ENCODE measurements at places on chromosomes 5 and 9. TPM values are rescaled to one million over a fixed set of nuclear protein-coding genes. Genes with fewer than 3 reads are reported as not detected.
A peak's percentile ranks its signal among the peaks of the same experiment; 100 is the strongest.

The ZNF354B gene
- total RNA-seq: 8.4 TPM

GRCh38 chr5:10293907-10294662 is 13.6 kb downstream of the CMBL start:
- DNase-seq: no peak

- DNase-seq: no peak
Observed at GRCh38 chr9:72932619-72933018, 20.2 kb downstream of the ALDH1A1 start.

- no peak for DNase-seq
Observed at GRCh38 chr9:31065691-31066090, 1318.8 kb upstream of the ACO1 start.

The MAP1B gene
- total RNA-seq: 0.25 TPM

GRCh38 chr5:140134277-140134935 is 8.7 kb downstream of the IGIP start:
- DNase-seq: no peak

GRCh38 chr5:141478321-141478945 is 2.7 kb downstream of the PCDHGC3 start:
- DNase-seq: peak; percentile 36

GRCh38 chr9:93198117-93198837 is 14.3 kb downstream of the WNK2 start:
- DNase-seq: no peak

- DNase-seq: no peak
Observed at GRCh38 chr5:161924270-161924669, 76.3 kb downstream of the GABRA1 start.

Measured in activated CD8-positive, alpha-beta T cell treated with anti-CD3 and anti-CD28 coated beads for 36 hours (primary cell).